ENCODE measurements at places on chromosomes 13 and 19. TPM values are rescaled to one million over a fixed set of nuclear protein-coding genes. Genes with fewer than 3 reads are reported as not detected.

The IQCN gene
- polyA plus RNA-seq, result 1.8 TPM

- DNase-seq, result no peak
Observed at GRCh38 chr19:30135093-30135757, 193.2 kb downstream of the URI1 start.

DNA sequence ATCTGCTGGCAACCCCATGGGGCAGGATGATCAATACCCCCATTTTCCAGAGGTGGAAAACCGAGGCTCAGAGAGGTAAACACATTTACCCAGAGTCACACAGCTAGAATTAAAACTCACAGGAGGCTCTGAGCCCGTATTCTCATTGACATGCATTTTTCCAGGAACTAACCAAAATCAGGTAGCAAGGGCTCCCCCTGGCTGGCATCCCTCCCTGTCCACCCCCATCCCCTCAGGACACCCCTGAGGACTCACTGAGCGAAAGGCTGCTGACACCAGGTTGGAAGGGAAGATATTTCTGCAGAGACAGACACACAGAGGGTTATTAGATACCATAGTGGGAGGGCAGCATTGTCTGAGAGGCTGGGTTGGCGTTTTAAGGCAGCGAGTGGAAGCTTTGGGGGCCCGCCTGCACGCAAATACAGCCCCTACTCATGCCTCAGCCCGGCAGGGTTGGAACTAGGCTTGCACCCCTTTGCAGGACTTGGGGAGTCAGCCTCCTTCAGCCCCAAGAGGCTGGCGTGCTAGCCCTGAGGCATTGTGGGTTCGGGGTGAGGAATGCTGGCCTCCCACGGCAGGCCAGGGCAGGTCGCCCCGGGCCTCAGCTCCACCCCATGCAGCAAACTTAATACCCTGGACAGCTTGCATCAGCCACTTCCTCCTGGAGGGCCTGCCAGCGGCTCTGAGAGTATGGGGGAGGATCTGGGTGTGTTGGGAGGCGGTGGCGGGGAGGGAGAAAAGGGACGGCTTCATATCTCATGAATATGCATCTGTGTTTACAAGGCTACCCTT lies 3.9 kb downstream of the SLC1A5 start:
- DNase-seq, result peak; percentile 45

DNA sequence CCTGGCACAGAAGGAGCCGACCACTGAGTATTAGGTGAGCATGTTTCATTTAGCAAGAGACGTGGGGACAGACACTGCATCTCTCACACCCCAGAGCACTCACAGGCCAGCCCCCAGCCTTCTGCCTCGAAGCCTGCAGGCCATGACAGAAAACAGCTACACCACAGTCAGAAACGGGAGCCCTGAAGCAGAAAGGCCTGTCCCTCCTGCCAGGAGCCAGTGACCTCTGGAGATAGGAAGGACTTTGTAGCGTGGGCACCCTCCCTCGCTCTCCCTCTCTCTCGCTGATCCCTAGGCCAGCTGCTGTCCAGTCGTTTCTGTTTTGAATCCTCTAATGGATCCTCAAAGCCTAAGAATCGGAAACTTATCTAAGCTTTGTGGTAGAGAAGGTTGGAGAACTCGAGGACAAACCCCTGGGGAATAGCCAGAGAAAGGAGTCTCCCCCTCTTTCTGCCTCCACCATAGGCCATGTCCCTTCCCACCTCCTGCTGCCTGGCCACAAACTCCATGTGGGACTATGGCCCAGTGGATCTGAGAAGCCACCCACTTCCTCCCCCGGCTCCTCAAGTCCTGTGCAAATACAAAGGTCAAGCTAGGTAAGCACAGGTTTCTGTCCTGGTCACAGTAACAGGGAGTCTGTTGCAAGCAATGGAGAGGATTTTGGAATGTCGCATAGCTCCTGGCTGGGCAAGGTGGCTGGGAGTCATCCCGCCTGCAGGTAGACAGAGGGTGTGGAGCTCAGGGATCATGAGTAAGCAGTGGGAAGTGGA lies 95.1 kb downstream of the NUFIP1 start:
- DNase-seq, result no peak

GRCh38 chr13:50645092-50645491 lies 198.4 kb downstream of the DLEU7 start:
- DNase-seq, result no peak

- DNase-seq, result no peak
Observed at GRCh38 chr13:107067381-107067780, 499.4 kb upstream of the ARGLU1 start.

DNA sequence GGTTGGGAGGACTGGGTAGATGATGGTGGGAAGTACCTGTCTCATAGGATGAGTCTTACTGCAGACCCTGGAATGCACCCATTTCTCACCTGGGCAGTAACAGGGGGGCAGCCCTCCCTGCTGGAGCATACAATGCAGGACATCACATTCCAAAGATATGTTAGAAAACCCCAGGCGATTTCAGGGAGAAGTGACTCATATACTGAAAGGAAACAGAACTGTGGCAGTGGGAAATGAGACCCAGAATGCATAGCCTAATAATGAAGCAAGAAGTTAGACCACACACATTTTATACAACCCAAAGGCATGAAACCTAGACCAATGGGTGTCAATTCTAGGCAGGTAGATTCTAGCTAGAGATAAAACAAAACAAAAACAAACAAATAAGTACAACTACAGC lies 402.7 kb downstream of the IRS2 start:
- no peak for DNase-seq

The PRR22 gene
- 2.3 TPM for polyA plus RNA-seq
